HT-29 (cell line): ENCODE measurements at places on chromosomes 11 and 22.

DNA sequence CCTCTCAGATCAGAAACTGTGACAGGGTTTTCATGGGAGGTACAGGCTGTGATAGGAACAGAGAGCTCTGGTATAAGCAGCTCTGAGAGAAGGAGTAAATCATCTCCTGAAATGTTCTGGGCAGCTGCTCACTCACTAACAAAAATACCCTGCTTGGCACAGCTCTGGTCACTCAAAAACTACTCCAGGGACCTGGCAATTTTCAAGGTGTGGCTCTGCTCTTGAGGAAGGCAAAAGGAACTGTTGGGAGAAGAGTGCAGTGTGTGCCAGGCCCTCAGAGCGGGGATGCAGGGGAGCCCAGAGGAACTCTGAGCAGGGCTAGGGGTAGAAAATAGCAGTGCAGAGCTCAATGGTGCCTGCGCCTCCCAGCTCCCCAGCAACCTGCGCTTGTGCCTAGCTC lies 180.5 kb upstream of the ZBED5 start:
- DNase-seq = no peak

- peak; percentile 49 for DNase-seq
Observed at GRCh38 chr22:49929211-49929979, 11.0 kb downstream of the CRELD2 start.

DNA sequence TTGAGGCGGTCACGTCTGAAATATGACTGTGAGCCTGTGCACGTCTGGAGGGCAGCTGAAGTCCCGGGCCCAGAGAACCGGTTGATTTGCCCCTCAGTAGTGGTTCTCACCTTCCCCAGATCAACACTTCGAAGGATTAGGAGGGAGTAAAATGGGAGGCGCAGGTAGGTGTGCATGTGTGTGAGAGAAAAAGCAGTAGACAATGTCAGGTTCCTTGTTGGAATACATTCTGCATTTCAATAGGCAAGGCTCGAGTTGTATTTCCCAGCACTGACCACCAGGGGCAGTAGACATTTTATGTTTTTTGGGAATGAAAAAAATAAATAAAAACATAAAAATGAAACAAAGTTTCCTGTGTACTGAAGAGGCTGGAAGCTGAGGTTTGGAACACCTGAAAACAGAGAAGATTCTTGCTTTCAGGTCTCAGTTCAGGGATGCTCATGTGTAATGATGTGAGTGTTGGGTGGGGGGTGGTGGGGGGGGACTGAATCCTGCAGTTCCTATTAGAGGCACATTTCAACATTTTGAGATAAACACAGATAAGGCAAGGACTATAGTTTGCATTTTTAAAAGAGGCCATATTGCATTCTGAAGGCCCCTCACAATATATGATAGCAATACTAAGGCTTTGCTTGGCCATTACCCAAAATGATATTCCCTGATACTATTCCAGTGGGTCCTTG lies 333.9 kb downstream of the CADM1 start:
- DNase-seq = peak; percentile 41

GRCh38 chr11:105789579-105790420 lies 179.9 kb downstream of the GRIA4 start:
- DNase-seq = no peak

- DNase-seq = no peak
Observed at GRCh38 chr22:42926768-42927167, 69.7 kb upstream of the ARFGAP3 start.

DNA sequence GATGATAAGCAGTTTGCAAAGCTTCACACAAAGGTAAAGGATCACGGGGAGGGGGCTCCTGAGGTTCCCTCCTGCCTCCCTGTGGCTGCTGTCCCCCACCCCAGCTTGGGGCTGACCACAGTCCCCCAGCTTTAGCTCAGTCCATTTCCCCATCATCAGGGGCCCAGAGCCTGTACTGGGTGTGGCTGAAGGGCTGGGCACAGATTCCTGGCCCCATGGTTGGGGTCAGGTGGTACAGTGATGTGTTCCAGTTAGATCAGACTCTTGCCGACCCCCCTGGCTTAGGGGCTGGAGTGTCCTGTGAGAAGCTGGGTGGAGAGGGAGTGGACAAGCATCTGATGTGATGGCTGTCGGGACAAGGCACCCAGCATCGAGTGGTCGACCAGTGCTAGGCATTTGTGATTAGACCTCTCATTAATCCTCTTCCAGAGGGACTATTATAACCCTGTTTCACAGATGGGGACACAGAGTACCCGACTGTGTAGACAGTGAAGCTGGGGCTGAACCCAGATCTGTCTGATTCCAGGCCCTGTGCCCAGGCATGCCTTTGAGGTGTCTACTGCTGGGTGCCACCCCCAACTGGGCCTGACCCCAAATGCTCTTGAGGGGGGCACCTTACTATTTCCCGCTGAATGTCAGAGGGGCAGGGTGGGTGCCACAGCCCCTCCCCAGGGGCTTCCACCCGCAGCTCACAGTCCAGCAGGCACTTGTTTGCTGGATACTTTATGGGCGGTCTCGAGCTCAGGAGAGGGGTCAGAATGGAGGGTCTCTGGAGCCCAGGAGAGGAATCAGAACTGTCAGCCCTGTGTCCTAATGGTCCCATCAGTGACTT lies 4.3 kb downstream of the SHANK3 start:
- no peak for DNase-seq

DNA sequence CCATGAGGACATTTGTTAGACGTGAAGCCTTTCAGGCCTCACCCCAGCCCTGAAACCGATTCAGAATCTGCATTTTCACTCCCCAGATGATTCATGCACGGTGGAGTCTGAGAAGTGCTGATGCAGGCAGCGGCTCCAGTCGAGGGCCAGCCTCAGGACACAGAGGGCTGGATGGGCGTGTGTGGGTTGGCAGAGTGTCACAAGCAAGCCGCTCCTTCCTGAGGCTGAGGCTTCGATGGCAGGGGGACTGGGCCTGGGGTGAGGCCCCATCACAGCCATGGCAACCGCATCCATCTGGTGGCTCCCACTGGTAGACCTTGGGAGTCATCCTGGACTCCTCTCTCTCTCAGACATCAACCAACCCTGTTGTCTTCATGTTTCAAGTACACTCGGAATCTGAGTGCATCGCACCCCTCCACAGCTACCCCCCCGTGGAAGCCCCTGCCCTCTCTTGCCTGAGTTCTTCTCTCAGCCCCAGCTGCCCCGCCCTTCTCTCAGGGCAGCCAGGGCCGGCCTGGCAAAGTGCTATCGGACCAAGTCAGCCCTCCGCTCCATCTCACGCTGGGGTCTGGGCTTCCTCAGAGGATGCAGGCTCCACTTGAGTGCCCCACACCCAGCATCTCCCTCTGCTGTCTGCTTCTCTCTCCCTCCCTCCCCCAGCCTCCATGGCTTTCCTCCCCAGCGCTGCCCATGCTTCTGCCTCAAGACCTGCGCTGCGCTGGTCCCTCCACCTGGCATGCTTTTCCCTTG lies 10.6 kb downstream of the KCNC1 start:
- DNase-seq = no peak

DNA sequence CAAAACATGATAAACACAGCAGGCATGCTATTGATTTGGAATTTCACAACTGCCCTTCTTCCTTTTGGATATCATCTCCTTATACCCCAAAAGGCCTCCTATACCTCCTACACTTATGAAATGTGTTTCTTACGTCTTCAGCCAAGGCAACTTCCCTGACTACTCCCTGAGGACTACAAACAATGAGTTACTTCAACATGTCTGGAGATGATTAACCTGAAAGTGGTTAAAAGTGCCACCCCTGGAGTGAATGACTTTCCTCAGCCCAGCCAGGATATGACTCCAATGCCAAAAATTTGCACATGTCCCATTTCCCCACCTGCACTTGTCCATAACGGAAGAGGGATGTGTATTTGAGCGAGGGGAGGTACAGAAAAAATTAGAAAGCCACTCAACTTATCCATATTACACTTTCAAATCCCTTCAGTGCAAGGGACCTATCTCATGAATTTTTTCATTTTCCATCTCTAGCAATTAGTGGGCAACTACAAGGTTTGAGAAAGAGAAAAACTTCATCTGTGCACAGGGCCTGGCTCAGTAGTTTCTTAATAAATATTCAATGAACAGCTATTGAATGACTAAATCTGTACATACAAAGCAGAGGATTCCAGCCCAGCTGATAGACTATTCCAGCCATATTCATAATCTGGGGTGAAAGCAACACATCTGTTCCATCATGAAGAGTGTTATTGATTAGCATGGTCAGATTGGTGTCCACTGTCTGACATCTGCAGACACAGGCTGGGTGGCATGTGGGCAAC lies 36.8 kb downstream of the KIRREL3 start:
- DNase-seq = peak; percentile 89

DNA sequence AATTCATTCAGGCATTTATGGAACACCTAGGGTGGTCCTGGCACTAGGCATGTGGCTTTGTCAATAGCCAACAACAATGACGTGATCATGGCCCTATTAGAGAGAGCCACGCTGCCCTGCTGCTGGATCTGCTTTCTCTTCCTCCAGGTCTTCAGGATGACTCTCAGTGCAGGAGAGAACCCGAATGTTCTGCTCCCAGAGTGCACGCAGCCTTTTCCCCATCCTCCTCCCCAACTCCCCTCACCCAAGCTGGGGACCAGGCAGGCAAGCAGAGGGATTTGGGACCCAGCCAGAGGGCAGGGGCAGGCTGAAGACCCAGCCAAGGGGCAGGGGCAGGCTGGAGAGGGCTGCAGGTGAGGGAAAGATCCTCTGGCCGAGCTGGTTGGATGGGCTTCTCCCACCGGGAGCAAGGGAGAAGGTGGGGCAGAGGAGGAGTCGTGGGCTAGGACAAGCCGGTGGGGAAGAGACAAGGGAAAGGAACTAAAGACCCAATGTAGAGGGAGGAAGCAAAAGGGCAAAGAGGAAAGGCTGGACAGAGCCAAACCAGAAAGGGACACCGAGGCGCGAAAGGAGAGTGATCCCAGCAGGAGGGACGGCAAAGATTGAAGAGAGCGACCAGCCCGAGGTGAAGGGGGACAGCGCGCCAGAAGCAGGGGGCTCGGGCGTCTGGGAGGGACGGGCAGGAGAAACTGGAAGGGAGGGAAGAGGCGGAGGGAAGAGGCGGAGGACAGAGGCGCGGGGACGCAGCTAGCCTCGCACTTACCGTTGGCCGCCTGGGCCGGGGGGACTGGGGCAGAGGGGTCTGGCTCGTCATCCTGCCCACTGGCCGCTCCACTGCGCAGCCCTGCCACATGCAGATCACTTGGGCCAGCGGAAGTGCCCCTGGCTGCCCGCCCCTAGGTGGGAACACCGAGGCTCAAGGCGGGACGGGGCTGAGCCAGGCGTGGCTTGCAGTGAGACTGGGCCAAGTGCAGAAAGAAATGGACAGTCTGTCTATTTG lies at the start of gene KCTD14:
TSS of gene KCTD14 (minus strand) at position 880 of the 1,000 bp plus-strand sequence. CDS start at position 853, 27 bp downstream.
- DNase-seq = peak; percentile 57

- peak; percentile 20 for DNase-seq
Observed at GRCh38 chr22:42862045-42862734, 5.1 kb upstream of the ARFGAP3 start.

DNA sequence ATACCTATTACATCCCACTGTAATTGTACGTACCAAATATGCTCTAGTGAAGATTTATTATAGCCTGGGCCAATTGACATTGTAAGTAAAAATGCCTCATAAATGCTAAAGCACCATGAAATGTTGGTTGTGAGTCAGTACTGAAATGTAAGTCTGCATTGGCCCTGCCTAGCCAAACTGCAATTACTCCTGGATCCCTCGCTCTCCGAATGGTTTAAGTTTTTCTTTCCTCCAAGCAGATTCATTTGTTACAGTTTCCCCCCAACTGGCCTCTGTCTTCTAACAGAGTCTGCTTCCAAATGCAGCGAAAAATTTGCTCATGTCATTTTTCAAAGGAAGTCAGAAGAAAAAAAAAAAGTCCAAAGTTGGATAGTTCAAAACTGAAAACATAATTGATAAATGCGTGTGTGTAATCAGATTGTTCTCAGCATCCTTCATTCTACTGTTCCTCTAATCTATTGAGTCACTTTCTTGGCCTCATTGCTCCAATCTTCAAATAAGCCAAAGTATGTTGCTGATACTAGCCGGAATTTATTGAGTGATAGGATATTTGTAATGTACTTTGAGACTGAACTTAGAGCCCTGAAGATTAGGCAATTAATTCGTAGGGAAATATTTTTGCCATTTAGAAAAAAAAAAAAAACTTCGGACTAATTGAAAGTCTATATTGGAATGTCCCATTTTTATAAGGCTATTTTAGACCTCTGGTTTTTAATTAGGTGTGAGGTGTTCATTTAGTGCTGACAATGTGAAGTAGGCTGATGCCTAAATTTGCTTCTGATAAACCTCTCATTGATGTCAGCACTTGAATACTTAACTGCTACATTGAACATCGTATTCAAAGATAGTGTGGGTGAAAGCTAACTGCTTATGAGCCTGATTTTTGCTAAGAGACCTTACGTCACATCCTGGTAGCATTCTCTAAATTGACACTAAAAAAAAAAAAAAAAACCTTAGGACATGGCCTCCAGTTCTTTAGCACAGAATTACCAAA lies 93.4 kb downstream of the WT1 start:
- no peak for DNase-seq

DNA sequence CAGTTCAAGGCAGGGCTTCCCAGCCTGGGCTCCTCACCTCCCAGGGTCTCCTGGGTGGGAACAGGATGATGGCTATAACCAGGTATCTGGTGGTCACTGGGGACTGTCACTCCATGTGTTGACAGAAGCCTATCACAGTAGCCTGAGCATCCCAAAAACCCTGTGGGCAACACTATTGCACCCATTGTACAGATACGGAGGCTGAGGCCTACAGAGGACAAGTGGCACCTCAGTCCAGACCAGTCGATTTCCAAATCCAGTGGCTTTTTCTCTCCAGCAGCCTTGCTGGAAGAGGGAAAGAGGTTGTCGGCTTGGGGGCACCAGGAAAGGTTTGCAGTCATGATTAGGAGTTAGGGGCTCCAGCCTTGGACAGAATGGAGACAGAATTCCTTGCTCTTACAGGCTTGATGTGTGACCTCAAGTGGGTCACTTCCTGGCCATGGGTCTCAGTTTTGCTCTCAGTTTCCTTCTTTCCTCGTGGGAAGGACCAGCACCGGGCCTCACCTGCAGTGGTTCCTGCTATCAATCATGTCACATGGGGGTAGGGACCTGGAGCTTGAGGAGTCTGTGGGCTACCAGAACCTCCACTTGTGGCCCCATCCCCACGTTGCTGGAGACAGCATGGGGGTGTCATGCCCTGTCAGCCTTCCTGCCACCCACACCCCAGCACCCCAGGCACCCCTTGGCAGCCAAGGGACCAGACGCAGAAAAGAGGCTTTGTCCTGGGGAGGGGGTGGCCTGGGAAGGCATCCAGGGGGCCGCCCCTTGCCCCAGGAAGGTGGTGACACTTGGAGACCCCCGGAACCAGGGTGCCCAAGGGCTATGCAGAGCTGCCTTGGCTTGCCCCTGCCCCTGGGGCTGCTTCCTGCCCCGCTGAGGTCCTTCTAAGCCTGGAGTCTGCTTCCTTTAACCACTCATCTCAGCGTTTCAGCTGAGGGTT lies 2.1 kb downstream of the EMID1 start:
- no peak for DNase-seq

GRCh38 chr11:17954395-17955252 lies 58.2 kb downstream of the SERGEF start:
- no peak for DNase-seq

- DNase-seq = no peak
Observed at GRCh38 chr22:49373289-49373666, 454.4 kb downstream of the BRD1 start.
